ENCODE measurements at places on chromosomes 5 and 9. TPM values are rescaled to one million over a fixed set of nuclear protein-coding genes. Genes with fewer than 3 reads are reported as not detected.

GABRA1 gene
- not detected for total RNA-seq

PIP5KL1 gene
- total RNA-seq, result 2.6 TPM

KCNV2 gene
- total RNA-seq, result not detected

TRPM3 gene
- 1.3 TPM for total RNA-seq

INSL6 gene
- total RNA-seq, result not detected
